ENCODE measurements at places on chromosomes 5 and 9.

DNA sequence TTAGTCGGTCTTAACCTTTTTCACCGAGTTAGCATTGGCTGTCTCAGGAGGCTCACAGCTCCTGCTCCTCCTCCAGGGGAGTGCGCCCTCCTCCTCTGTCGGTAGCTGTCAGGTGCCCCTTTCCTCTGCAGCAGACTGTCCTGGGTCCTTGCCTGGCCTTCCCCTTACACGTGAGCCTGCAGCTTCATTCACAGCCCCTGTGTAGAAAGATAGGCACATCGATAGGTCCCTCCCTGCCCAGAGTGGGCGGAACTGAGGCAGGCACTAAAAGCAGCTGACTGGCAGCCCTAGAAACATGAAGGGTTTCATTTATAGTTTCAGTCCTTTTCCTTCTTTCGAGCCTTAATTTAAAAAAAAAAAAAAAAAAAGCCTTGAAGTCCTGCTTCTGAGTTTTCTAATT lies 17.2 kb downstream of the TENT4A start:
- DNase-seq = no peak

- no peak for DNase-seq
Measured at GRCh38 chr5:144335561-144335960, 164.9 kb downstream of the KCTD16 start.

GRCh38 chr9:19550009-19550408 lies 141.2 kb downstream of the ACER2 start:
- no peak for DNase-seq

DNA sequence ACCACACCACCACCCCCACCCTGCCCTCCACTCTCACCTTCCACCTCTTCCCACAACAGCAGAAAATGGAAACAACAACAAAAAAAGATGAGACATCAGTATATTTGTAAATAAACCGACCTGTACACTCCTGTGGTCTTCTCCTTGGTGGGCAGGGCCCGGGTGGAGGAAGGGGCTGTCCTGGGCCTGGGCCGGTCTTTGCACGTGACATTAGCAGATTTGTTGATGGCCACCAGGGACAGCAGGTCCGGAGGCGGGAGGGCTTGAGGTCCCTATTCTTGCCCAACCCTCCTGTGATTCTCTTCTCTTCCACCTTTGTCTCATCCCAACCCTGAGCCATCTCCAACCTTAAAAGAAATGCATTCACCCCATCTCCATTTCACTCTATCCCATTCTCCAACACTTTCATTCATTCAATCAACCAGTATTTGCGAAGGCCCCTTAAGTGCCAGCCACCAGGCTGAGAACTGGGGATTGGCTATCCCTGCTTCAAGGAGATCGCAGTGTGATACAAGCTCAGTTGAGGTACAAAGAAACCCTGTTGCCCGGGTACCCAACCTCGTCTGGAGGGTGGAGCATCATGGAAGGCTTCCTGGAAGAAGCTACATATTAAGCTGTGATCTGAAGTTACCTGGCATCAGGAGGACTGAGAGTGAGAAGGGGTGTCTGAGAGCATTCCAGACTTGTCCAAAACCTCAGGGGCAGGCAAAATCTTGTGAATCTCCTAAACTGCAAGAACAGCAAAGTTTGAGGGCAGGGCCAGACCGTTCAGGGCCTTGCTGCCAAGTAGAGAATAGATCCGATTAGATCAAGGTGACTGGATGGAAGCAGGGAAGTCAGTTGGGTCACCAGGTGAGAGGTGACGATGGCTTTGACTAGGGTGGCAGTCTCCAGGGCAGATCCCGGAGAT lies 87.4 kb downstream of the LMX1B start:
- no peak for DNase-seq

DNA sequence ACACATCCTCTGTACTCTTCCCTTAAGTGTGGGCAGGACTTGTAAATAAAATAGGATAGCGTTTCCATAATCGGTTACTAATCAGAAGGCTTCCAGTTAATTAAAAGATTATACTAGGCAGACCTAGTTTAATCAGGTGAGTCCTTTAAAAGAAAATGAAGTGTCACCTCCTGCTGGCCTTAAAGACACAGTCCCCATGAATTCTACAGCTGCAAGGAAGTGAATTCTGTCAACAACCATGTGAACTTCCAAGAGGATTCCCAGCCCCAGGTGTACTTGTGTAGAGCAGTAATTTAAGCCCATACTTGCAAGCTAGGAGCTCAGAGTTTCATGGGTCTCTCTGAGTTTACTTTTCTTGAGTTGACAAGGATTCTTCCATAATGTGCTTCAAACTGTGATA lies 918.3 kb downstream of the DTWD2 start:
- DNase-seq = no peak

GRCh38 chr5:107291866-107292265 lies 378.9 kb downstream of the EFNA5 start:
- DNase-seq = no peak

DNA sequence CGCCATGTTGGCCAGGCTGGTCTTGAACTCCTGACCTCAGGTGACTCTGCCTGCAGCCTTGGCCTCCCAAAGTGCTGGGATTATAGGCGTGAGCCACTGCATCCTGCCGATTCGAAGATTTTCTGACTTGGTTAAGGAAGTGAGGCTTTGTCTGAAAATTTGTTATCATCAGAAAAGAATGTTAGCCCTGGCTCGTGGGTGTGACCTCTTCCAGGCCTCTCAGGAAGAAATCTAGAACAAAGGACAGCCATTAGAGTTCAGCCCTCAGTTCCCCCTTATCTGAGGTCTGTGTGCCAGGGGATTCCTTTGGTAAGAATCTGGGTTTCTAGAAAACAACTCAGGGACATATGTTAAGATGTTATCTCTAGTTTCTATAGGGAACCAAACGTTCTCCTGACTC lies 6.2 kb downstream of the OR2S2 start:
- DNase-seq = peak; percentile 34
